ENCODE measurements at places on chromosomes 3 and 15.

- DNase-seq, result no peak
Observed at GRCh38 chr3:39065197-39065596, 13.4 kb downstream of the WDR48 start.

- no peak for DNase-seq
Observed at GRCh38 chr3:121793078-121793477, 41.8 kb downstream of the IQCB1 start.

GRCh38 chr3:167843886-167844285 lies 108.4 kb downstream of the SERPINI1 start:
- DNase-seq, result no peak

DNA sequence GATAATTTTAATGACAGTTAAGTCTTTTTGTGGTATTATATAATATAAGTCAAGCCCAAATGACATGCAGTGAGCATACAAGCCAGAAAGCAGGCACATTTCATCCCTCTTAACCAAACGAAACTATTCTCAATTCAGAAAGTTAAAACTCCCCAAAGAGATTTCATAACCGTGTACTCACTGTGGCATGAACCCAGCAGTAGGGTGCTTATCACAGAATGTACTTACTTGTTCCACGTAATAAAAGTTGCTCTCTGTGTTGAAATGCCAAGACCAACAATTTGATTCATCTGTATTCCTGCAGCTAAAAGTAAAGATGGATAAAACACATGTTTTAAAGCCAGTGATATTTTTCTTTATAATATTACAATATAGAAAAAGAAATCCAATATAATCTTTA lies 12.1 kb downstream of the GK5 start:
- no peak for DNase-seq

GRCh38 chr3:194051366-194052149 lies 84.4 kb upstream of the HES1 start:
- DNase-seq, result no peak

DNA sequence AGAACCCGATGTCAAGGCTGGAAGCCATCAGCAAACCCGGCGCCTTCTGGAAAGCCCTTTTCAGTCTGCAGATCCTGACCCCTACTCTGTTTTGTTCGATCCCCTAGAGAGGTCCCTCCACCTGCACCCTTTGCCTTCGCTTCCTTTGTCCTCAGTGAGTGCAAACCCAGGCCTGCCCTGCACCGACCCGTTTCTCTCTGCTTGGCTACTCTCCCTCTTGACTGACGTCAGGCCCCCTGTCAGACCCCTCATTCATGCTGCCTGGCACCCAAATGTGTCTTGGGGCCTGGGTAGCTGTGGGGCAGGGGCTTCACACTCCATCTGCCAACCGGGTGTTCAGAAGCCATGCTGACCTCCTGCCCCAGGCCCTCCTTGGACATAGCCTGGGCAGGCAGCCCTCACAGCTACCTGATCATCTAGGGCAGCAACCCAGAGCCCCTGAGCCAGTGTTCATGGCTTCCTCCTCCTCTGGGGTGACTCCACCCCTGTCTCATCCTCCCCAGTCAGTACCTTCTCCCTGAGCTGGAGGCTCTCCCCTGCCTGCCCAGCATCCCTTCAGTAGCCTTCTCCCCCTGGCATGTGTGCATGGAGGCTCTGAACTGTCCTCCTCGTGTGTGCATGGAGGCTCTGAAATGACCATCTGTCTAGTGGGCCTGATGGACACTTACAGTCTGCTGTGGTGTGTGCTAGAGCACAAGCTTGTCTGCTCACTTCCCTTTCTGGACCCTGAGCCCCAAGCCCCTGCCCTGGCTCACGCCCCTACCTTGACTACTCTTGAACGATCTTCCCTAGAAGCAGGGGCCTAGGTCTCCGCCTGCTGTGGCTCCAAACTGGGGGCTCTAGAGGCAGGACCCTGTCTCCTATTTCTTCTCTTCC lies 69.4 kb downstream of the EXOG start:
- DNase-seq, result no peak

- no peak for DNase-seq
Observed at GRCh38 chr3:28751864-28752263, 403.2 kb upstream of the AZI2 start.

- no peak for DNase-seq
Observed at GRCh38 chr15:76235186-76235826, 76.0 kb downstream of the ETFA start.

GRCh38 chr3:179505534-179505933 lies 54.3 kb upstream of the GNB4 start:
- DNase-seq, result no peak

- no peak for DNase-seq
Observed at GRCh38 chr15:29570948-29571791, 251.1 kb downstream of the TJP1 start.

DNA sequence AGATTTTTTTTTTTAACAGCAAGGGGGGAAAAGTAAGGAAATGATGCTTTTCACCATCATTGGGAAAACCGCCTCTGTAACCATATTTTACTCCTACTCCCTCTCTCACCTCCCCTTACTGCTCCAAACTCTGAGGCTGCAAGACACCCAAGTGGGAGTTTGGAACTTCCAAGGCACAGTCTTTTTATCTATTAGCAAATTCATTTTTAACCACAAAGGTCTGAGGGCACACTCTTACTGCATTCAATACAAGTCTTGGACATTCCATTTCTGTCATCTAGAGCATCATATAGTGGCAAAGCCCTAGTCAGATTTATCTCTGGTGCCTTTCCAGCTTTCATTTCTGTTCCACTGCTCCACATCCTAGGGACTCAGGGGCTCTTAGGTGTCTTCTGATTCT lies 13.2 kb downstream of the FAM162A start:
- DNase-seq, result no peak

DNA sequence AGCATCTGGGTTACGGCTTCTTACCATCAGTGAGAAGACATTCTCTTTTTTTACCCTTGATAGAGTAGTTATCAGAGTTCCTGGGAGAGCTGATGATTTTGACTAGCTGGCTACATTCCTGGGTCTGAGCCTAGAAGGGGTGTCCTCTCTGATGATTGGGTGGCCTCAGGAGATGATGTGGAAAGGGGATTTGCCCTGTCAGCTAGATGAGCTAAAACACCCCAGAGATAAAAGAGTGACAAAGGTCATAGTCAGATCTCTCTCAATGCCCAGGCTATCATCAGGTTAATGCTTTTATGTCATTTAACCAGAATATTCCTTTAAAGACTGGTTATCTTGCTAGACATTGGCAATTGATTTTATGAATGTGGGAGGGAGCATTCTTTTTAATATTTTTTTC lies 130.2 kb downstream of the KCNAB1 start:
- no peak for DNase-seq

DNA sequence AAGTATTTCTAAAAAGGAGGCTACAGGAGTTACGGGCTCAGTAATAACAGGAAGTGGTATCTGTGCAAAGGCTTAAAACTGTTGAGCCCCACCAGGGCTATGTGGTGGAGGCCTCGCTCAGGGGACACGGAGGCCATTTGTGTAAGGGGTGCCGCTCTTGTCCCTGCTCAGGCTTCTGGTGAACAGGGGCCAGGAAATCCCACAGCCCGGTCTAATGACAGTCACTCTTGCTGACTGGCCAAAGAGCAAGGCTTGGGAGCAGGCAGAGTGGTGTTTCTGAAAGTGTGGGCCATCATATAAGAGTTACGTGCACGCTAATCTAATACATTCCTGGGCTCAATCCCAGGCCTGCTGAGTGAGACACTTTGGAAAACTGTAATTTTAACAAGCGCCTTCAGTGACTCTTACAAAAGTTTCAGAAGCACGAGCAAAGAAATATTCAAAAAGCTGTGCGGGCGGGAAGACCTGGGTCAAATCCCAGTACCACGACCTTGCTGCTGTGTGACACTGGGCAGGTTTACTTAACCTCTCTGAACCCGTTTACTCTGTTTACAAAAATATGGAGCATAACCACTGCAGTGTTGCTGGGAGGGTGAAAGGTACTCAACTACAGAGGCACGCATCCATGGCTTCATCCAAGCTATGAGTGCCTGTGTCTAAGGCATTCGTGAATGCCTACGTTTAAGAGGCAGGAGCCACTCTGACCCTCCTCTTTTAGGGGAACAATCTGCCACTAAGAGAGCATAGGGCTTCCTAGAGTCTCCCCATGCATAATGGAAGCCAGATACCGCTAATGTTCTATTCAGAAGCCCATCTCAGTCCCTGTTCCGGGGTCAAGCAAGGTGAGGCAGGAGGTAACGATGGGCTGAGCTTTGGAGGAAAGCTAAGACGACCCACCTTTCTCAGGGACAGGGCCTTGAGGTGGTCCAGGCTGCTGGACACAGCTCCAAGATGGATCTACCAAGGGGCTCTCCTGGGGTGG lies 2.0 kb downstream of the ATP10A start:
- DNase-seq, result no peak

DNA sequence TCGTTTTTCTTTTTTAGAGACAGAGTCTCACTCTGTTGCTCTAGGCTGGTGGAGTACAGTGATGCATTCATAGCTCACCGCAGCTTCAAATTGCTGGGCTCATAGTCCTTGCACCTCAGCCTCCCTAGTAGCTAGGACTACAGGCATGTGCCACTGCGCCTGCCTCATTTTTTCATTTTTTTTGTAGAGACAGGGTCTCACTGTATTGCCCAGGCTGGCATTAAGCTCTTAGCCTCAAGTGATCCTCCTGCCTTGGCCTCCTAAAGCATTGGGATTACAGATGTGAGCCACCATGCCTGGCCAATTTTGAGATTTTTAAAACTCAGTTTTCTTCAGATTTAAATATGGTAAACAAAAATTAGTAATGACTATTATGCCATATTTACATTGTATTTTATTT lies 29.0 kb downstream of the SKIL start:
- DNase-seq, result no peak

GRCh38 chr3:99666201-99666600 lies 27.8 kb downstream of the COL8A1 start:
- DNase-seq, result no peak
